ENCODE measurements at places on chromosomes 1 and 21. TPM values are rescaled to one million over a fixed set of nuclear protein-coding genes. Genes with fewer than 3 reads are reported as not detected.

RXFP4 gene
- total RNA-seq, result not detected

ARHGEF10L gene
- total RNA-seq, result 3.3 TPM

ELAPOR1 gene
- 0.23 TPM for total RNA-seq

PCSK9 gene
- total RNA-seq, result not detected

MMEL1 gene
- 0.25 TPM for total RNA-seq

PGLYRP3 gene
- not detected for total RNA-seq

PRDM16 gene
- 0.29 TPM for total RNA-seq

SPATA46 gene
- not detected for total RNA-seq

S100A9 gene
- total RNA-seq, result 2.3 TPM

PYHIN1 gene
- not detected for total RNA-seq

LCE1B gene
- not detected for total RNA-seq

LRRIQ3 gene
- total RNA-seq, result 2.6 TPM

TMPRSS15 gene
- total RNA-seq, result 0.32 TPM

RHOU gene
- total RNA-seq, result 1.7 TPM
